ENCODE measurements at places on chromosomes 6 and 20. TPM values are rescaled to one million over a fixed set of nuclear protein-coding genes. Genes with fewer than 3 reads are reported as not detected.

GRCh38 chr6:130671119-130671518 lies 156.1 kb upstream of the SMLR1 start:
- no peak for DNase-seq

DNA sequence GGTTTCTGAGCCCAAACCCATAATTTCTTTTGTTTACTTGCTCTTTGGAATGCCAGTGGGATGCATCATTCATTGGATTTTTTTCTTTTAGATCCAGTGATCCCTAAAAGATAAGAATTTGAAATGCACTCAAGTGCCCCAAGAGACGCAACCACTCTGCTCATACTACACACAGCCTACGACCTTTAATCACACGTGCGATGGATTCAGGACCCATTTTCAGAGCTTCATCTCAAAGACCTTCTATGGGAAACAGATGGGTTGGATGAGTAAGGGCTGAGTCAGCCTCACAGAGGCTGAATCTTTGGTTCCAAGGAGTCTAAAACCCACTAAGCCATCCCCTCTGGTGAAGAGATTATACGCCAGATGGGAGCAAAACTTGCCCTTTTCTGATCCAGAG lies 265.5 kb upstream of the EXOC2 start:
- DNase-seq: no peak

DNA sequence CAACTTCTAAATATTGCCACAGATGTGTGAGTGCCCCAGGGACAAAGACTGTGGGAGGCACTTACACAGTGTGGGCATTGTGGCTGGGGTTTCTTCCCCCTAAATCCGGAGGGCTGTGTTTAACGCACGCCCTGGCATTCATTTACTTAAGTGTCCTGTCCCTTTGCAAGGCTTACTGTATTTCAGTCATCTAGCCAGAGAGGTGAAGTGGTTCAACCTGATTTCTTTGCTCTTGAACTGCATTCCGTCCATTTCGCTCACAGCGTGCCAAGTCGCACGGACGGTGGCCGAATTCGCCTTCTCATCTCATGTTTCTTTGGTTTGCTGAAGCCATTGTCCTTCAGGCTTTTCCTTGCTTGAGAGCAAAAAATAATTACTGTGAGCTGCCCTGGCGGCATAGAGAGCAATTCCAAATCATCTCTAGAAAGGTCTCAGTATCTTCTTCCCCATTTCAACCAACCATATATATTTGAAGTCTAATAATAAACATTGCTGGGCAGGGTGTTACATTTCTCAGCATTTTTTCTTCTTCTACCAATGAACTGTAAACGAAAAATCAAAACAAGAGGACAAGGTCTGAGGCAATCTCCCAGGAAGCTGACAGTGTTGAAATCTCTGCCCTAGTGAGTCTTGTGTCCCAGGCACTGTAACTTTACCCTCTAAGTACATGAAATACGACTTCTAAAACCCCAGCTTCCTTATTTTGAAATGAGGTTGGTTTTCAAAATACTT lies 16.9 kb downstream of the SYTL3 start:
- no peak for DNase-seq

- DNase-seq: no peak
These were observed 6.2 kb downstream of the ELMO2 start for GRCh38 chr20:46400253-46400652.

- DNase-seq: no peak
These were observed 6.5 kb downstream of the MUCL3 start for GRCh38 chr6:30947231-30947630.

DNA sequence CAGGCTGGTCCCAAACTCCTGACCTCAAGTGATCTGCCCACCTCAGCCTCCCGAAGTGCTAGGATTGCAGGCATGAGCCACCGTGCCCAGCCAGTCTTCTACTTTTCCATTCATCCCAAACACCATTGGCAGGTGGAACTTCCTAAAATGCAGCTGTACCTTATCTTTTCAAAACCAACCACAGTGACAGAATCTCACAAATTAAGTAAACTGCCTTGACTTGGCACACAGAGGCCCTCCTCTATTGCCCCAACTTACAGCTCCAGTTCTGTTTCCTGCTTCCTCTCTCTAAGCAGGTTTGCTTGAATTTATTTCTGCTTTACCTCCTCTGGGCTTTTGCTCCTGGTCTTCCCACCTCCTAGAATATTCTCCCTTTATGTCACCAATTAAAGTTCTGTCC lies 7.6 kb downstream of the MYB start:
- DNase-seq: no peak

- no peak for DNase-seq
These were observed 969.9 kb upstream of the EPHA7 start for GRCh38 chr6:94389218-94389617.

DNA sequence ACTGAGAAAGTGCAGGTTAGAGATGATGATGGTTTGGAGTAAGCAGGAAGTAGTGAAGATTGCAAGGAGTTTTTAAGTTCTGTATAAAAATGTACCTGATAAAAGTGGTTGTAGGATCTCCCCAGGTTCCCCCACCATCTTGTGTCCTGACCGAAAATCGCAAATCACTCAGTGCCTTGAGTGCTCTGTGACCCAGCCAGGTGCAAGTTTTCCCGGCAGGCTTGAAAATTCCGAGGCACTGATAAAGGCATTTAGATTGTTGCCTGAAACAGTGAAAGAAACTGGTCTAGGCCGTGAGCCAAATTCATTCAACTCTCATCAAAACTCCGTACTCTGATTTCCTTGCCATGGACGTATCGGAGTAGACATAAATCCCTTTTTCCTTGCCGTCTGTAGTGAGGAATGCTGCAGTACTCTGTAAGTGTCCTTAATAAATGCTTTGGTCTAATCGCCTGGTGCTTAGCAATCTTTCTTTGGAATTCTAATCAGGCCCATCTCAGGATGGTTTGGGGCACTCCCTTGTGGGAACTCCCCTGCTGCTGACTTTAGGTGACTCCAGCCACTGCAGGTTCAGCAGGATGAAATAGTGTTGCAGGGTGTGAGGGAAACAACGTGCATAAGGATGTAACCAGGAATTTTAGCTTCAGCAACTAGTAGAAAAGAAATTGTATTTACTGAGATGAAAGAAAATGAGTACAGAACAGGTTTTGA lies 1199.8 kb upstream of the MAP3K7 start:
- DNase-seq: no peak

The LY6G5C gene
- 2.9 TPM for polyA plus RNA-seq

The NUP43 gene
- 43.1 TPM for polyA plus RNA-seq

The CDC40 gene
- 26.8 TPM for polyA plus RNA-seq

The RBM39 gene
- polyA plus RNA-seq: 697 TPM

Data from left renal cortex interstitium (tissue), 4 donors.